ENCODE measurements at places on chromosomes 12 and 14. TPM values are rescaled to one million over a fixed set of nuclear protein-coding genes. Genes with fewer than 3 reads are reported as not detected.

DNA sequence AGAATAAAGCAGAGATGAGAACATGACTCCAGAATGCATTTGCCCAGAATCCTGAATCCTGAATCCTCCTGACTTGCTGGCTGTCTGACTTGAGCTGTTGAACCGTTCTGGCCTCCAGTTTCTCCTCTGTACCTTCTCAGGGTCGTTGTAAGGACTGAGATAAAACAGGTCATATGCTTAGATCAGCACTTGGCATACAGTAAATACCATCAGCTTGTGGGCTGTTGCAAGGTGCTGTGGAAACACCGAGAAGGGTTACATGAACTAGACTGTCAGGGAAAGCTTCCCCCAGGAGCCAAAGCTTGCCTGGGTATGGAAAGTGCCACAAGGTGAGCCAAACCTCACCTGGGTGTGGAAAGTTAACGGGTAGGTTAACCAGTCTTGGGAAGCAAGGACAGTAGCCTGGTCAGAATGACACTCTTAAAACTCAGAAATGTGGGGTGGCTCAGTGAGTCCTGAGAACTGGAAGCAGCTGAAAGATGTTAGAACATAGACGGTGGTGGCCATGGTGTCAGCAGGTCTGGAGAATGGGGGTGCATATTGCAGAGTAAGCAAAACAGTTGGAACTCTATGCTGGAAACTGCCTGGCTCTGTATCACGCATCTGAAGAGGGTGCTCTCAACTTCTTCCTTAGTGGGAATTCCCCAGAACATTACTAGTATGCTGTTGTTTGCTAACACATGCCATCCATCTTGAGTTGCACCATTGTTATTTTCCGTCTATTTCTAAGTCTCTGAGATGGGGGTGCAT lies 105.3 kb upstream of the DYRK2 start:
- DNase-seq = no peak

DNA sequence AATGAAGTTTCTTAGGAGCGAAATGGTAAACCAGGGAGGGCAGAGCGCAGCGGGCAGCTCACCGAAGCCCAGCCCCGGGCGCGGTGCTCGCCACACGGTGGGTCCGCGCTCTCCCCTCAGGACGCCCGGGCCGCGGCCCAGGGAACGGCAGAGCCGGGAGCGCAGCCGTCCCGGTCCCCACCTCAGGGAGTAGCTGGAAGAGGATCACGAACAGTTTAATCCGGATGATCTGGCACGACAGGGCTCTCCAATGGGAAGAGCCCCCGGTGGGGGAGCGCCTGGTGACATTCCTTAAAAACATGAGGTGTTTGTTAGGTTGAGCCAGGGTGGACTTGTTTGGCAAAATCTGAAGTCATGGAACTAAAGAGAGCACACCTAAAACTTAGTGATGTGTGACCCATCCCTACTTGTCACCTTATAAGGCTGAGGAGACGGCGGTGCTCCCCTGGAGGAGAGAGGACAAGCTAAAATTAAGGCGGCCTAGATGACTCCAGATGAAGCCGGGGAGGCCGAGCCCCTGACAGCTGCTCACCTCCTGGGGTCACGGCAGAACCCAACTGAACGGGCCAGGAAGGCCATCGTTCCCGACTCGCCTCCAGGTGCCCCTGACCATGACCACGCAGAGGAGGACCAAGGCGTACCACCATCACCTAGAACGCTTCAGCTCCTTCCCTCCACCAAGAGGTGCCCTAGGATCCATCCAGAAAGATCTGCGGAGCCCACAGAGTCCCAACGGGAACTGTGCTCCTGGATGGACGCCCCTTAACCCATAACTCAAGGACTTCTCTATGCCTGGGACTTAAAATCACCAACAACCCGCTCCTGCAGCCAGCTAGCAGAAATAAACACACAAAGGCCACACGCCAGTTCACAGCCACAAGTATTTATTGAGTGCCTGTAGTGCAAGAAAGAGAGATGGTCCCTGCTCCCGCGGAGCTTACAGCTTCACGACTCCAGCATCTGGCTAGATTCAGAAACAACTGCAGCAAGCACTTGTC lies 866 bp upstream of the PITPNM2 start:
- peak; percentile 32 for DNase-seq

GRCh38 chr12:82996168-82996812 lies 309.6 kb downstream of the TMTC2 start:
- DNase-seq = no peak

DNA sequence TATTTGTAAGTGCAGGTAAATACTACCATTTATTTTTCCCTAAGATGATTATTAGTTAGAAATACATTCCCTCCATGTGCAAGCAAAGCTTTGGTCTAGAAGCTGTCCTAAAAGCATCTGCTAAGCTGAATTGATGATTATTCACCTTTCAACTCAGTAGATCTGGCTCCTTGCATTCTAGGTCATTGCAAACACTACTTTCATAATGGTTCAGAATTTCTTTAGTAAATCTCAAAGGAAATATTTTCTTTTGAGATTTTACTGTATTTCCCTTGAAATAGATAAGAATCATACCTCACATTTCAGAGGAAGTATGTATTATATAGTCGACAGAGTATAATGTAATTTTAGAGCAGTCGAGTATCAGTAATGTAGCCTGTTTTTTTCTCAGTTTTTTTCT lies 2.4 kb downstream of the ETNK1 start:
- no peak for DNase-seq

- no peak for DNase-seq
Measured at GRCh38 chr14:104826861-104827176, 25.9 kb downstream of the ZBTB42 start.

GRCh38 chr12:75760573-75761294 lies 249.3 kb upstream of the KRR1 start:
- DNase-seq = no peak

DNA sequence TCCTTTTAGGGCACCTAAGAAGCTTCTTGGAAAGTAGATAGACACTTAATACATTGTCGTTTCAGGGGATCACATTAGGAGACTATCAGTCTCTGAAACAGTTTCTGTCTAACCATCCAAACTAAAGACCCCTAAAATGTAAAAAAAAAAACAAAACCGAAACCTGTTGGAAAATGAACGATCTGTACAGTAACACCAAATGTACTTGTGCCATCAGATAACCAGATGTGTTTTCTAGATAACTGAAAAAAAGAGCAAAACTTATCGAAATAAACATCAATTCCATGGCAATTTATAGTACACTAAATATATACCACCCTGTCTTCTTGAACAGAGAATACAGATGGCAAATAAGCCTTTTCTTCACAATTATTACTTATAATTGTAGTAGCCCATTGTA lies 2.1 kb downstream of the LDHB start:
- DNase-seq = no peak

Gene PLEKHG7
- not detected for total RNA-seq

Gene USP44
- 0.95 TPM for total RNA-seq

DNA sequence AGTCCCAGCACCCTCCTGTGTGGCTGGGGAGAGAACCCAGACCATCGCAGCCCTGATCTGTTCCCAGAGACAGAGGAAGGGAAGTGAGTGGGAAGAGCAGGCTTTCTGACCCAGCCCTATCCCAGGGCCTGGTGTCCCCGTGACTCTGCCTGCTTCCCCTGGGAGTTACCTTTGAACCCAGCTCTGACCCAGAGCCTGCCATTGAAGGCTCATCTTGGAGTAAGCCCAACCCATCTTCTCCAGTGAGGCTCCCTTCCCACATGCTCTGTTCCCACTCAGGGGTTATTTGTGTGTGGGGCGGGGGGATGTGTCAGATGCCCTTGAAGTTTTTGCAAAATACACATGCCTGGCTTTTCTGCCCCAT lies 6.0 kb downstream of the TMEM63C start:
- no peak for DNase-seq

Gene GUCY2C
- total RNA-seq = not detected

- DNase-seq = no peak
Measured at GRCh38 chr12:4191642-4192041, 81.9 kb upstream of the CCND2 start.

GRCh38 chr14:79040790-79041189 lies 870.6 kb downstream of the NRXN3 start:
- no peak for DNase-seq

GRCh38 chr12:38392554-38393144 lies 76.1 kb downstream of the ALG10B start:
- DNase-seq = peak; percentile 6

GRCh38 chr12:56632701-56633467 lies 2.8 kb upstream of the BAZ2A start:
- DNase-seq = no peak

Gene KRT85
- not detected for total RNA-seq

DNA sequence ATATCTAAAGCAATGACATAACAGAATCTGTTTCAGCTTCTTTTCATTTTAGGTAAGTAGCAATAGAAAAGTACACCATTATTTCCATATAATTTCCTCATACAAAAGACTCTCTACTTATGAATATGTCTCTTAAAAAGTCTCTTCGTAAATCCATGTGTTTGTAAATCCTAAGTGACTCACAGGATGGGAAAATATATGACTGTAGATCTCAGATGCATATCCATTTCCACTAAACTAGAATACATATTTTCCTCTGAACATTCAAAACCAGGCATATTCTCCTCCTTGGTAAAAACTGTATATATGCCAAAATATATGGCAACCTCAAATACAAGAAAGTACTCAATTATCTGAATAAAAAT lies 93.6 kb downstream of the TXNDC16 start:
- peak; percentile 7 for DNase-seq

Measured in Daoy (cell line).